ENCODE measurements at places on chromosomes 1 and 21.

- DNase-seq = no peak
Observed at GRCh38 chr1:156154317-156154749, 948 bp downstream of the SEMA4A start.

DNA sequence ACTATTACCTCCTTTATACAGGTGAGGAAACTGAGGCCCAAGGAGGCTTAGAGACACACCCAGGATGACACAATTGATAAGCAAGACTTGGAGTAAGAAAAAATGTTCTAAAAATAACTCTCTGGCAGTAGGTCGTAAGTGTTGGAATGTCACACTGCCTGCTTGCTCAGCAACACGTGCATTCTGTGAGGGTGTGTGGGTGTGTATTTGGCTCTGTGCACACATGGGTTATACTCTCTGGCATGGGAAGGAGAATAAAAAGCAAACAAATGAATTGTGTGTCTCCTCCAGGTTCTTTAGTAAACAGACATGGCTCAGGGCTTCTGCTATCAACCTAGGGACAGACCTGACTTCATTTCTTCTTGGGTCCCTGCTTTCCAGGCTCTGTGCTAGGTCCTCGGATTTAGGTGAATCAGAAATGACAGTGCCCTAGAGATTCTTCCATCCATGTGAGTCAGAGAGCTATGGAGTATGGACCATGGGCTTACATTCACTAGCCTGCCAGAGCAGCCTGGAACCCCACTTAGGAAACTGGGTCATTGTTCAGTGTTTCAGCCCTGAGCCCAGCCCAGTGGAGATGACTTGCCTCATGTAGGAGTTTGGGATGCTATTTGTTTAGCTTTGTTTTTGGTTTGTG, 72.4 kb downstream of the ELAVL4 start:
- no peak for DNase-seq

- no peak for DNase-seq
Observed at GRCh38 chr1:22104094-22104493, 38.8 kb downstream of the WNT4 start.

DNA sequence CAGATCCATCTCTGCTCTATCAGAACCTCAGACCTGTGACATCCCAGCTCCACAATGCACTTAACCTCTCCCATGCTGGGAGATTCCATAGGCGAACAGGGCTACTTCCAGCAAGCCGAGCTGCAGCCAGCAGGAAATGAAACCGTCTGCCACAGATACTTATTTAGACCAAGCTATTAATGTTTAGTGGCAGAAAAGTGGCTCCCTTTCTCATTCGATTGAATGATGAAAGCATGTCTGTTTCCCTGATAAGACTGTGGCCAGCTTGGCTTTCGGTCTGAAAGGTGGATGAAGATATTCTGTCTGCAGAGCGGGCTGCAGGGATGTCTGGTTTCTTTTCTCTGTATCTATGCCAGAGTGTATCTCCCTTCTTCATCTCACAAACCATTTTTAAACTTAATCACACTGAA, 146.4 kb downstream of the GREM2 start:
- DNase-seq = no peak

DNA sequence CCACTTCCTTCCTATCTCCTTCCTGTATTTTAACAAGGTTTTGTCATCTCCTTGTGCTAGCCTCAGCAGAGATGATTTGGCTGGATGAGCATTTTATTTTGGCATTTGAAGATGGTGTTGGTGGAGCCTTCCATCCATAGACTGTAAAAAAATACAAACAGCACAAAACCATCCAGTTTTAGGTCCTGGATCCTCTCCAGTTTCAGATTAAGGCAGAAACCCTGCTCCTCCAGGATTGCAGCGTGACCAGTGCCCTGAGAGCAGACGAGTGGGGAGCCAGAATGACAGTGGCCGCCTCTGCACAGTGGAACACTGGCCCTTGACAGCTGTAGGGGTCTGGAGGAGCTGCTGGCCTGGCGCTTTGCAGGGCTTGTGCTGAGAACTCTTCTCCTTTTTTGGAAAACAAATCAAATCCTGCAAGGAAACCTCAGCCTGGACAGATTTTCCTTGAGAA, 72.2 kb upstream of the GADD45A start:
- DNase-seq = no peak

DNA sequence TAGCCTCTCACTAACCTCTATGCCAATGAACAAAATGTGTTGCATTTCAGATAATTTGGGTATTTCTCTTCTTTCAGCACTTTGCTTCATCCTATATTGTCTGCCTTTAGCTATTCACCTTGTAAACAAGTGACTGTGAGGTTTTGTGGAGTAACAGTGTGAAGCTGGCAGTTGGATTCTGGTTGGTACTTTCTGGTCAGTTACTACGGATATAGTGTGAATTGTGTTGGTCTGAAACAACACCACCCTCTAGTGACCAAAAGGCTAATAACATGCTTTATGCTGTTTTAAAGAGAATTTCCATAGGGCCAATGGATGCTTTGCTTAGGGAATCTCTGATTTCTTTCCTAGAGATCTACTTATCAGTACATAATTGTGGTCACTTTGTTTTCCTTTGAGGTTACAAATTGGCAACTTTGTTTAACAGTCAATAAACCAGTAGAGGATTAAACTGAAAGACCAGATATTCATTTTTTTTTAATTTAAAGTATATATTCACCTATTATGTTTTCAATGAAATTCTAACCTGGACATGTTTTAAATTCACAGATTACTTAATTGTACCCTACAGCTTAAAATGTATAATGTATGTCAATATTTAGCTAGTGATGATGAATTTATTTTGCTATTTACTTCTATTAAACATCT, 2.5 kb upstream of the PTGER3 start:
- DNase-seq = no peak

DNA sequence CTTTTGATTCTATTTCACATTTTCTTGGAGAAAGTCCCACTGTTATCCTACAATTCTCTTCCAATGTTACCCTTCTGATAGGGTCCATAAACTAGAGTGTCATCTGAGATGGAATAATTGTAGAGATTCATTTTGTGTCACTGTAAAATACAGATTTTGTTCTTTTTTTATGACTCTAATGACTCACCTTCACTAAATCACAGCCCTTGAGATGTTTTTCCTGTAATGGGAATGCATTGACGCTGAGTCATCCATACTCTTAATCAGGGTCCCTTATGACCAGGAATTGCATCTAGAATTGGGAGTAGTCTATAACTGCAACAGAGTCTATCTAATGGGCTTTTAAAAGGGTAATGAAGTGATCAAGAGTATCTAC, 315.5 kb downstream of the TGFB2 start:
- no peak for DNase-seq

GRCh38 chr1:174039027-174039426, 16.9 kb upstream of the RC3H1 start:
- DNase-seq = no peak

DNA sequence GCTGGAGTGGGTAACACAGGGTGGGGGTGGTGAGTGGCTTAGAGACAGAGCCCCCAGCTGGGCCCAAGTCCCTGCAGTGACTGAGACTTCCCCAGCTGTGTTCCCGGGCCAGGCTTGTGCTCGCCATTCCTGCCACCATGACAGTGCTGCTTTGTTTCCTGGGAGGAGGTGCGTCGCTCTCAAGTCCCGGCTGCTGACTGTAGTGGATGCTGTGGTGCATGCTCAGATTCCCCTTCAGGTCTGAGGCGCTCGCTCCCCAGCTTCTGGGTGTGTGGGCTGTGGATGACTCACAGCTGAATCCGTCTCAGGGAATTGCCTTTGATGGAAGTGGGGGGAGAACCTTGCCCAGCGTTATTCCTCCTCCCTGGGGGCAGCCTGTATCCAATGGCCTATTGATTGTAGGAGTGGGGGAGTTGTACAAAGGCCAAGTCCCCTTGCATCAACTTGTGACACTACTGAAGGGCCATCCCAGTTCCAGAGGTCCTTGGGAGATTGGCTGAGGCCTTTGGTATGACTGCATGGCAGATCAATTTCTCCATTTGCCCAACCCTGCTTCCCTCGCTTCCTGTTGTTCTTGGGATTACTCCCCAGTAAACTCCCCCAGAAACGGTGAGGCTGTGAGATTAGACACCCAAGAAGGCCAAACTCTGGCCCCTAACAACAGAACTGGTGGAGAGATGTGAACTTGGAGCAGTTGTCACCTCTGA, 17.8 kb upstream of the POU3F1 start:
- DNase-seq = no peak

- no peak for DNase-seq
Observed at GRCh38 chr1:13930151-13930550, 230.2 kb downstream of the PRDM2 start.

DNA sequence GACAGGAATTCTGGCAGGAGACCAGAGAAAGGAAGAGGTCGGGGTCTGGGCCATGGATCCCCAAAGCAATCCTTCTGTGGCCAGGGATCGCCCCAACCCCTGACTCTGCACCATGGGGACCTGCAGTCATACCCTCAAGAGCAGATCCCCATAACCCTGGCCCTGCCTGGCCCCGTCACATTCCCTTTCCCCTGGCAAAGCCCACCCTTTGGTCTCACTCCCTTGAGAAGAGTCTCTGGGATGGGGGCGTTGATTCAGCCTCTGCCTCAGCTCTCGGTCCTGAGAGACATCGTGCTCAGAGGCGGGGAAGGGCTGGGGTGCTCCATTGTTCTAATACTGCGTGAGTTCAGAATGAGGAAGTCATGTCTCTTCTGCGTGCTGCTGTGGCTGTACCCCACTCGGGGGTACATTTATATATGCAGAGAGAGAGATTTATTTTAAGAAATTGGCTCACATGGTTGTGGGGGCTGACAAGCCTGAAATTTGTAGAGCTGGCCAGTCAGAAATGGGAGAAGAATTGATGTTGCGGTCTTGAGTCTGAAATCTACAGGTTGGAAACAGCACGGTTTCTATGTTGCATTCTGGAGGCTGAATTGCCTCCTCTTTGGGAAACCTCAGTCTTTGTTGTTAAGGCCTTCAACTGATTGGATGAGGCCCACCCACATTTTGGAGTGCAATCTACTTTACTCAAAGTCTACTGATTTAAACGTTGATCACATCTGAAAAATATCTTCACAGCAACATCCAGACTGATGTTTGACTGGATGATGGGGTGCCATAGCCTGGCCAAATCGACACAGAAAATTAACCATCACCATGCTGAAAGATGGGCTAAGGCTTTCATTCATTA, 4.2 kb upstream of the PADI2 start:
- DNase-seq = no peak

DNA sequence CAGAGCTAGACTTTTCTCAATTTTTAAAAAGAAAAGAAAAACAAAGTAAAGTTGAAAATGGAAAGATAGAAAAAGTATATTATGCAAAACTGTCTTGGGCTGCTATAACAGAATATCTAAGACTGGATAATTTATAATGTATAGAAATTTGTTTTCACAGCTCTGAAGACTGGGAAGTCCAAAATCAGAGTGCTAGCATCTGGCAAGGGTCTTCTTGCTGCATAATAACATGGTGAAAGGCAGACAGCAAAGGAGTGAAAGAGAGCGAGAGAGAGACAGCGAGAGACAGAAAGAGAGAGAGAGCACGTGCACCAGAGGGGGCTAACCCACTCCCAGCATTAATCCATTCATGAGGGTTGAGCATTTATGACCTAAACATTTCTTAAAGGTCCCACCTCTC, 59.1 kb upstream of the SPOCD1 start:
- no peak for DNase-seq

- no peak for DNase-seq
Observed at GRCh38 chr1:175480343-175480822, 263.0 kb downstream of the TNR start.

GRCh38 chr1:31576743-31577455, 584 bp downstream of the TINAGL1 start:
- no peak for DNase-seq

DNA sequence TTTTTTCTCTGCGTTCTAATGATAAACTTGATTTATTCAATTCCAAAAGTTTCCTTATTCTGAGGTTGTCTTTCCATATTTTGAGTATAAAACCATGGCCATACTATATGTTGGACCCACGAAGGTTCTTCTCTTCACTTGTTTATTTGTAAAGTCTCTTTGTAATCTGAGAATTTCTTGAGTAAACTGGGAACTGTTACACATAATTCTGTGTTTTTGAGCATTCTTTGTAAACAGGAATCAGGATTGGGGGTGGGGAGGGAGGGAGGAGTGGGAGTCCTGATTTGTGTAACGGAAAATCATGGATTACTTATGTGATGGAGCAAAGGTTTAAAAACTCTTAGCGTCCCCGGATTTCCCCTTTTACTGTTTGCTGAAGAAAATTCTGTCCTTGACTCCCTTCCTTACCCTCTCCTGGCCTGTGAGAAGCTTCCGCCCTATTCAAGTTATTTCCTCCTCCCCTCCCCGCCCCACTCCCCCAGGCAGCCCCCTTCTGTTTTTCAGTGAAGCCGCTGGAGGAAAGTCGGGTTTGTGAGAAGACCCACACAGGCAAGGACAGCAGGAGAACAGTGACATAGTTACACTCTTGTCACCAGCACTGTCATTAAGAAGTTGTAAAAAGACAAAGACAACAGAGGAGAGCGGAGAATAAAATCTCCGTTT, 6.4 kb upstream of the NBPF11 start:
- no peak for DNase-seq
